ENCODE measurements at places on chromosomes 5 and 9.

DNA sequence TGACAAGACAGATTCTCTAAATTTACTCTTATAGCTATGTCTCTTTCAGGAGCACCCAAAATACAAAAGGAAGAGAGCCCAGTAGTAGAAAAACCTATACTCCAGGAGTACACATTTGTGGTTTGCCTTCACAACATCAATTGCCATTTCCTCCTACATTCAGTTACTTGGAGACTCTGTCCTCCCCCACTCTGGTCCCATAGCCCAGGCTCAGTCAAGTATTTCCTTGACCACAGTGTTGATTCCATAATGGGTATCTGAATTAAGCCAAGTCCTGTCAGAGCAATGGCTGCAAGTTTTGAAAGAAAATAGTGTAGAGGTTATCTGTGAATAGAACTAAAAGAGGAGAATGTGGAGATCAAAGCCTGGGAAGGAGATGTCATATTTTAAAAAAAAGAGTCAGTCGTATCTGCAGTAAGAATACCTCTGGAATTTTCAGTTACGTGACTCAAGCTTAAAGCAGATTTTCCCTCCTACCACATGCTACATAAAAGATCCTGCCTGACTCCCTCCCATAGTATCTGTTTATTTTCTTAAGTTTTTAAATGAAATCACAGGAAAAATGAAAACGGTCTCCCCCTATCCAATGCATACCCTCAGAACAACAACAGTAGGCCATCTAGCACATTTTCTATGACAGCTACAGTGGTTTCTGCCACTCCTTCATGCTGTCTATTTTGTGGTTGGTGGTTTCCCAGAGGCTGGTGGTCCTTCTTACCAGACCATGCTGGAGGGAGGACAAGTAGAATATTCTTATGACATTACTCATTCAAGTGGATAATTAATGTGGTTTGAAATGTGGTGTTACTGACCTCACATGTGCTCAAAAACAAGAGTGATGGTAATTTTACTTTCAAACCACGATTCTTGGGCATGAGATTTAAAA lies 249.7 kb upstream of the TMEM161B start:
- no peak for DNase-seq

DNA sequence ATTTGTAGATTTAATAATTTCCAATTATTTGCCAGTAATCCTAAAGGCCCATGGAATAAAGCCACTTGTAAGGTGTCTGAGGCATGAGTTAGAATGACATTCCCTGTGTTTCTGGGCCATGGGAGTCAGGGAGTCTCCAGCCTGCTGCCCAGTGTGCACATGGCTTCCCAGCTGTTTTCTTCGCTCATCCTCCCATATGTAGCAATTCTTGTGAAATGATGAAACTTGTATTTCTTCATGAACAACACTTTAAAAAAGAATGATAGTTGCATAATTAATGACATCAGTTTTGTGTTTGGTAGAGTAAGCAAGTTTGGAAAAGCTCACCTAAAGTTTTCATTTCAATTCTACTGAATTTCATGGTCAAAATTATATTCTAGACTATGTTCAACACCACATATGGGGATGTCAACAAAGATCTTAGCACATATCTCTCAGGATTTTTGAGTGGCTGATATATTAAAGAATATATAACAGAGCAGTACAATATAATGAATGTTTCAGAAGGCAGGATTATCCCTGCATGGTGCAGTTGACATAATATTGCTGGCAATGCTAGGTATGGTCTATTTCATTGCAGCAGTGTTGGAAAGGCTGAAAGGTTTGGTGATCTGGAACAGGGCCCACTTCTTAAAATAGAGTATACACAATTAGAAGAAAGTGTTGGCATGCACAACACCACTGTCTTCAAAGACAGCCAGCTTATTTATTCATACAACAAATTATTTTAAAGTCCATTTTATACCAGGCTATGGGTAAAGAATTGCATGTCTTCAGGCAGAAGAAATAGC lies 44.7 kb downstream of the GRIN3A start:
- DNase-seq = no peak

GRCh38 chr5:125505115-125505514 lies 758.7 kb upstream of the ZNF608 start:
- DNase-seq = no peak

DNA sequence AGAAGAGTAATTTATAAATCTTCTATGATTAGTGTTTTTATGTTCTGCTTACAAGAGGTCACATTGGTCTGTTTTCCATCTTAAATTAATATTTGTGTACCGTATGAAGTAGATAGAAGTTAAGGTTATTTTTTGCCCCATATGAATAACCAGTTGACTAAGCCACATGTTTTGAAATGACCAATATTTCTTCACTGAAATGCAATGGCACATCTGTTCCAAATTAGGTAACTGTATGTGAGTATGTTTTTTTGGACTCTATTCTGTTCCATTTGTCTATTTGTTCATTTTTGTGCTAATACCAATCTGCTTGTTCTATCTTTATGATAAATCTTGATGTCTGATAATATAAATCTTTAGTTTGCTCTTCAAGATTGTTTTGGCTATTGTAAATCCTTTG lies 17.7 kb downstream of the JAK2 start:
- DNase-seq = no peak

- DNase-seq = no peak
These were observed 12.0 kb downstream of the HIGD2A start for GRCh38 chr5:176400382-176401156.

DNA sequence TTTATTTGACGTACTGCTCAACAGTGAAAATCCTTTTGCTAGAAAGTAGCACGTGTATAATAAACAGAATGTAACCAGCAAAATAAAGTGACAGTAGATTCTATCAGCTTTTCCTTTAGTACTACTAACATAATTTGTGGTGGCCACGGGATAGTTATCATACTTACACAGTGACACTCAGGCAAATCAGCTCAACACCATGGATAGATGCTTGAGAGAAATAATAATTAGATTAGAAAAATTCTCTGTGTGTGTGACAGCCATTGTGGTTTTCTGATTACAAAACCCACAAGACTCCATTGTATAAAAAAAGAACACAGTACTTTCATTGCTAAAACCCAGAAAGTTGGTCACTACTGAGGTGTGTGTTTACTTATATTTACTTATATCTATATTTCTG lies 101.1 kb downstream of the MUSK start:
- DNase-seq = no peak

DNA sequence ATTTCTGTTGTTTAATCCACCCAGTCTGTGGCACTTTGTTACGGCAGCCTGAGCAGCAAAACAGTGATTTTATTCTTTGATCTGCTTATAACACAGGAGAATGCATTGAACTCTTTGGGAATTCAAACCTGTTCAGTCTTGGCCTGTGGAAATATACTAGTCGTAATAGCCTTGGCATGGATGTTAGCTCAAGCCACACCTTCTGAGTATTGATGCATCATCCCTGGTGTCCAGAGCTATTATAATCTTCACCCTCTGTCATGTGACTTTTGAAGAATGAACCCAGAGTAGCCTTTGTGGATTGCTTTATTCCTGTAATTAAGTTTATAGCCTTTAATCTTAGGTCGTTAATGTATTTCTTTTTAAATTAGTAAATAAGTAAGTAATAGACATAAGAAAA lies 50.8 kb upstream of the TEX48 start:
- DNase-seq = no peak

DNA sequence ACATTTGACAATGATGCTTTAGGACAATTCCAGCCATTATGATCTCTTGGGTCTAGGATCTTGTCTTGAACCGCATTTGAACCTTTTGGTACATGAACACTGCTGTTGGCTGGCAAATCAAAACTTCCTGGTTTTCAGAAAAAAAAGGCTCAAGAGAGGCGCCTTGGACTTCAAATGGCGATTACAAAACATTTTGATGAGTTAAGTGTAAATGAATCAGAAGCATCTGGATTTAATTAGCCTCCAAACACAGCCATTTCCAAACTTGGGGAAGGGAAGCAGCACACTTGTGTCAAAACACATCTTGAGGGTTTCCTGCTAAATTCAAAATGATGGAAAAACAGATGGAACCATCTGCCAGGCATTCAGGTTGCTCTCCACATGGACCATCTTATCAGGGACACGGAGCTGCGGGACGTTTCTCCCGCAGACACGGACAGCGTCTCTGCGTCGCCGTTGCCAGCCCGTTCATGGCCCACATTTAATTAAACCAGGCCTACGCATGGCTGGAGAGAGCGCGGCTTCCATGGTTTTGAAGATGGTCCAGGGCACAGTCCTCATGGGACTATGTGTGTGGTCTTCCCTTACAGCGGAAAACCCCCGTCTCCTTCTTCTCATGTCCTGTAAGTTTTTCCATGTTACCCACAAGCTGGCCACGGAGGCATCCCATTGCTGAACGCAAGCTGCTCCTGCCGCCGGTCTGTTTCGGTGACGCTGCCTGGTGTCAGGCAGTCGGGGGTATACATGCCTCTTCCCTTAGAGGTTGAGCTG lies 55.8 kb upstream of the PTCH1 start:
- no peak for DNase-seq

- DNase-seq = no peak
These were observed 8.0 kb downstream of the NUDT2 start for GRCh38 chr9:34337403-34337802.

DNA sequence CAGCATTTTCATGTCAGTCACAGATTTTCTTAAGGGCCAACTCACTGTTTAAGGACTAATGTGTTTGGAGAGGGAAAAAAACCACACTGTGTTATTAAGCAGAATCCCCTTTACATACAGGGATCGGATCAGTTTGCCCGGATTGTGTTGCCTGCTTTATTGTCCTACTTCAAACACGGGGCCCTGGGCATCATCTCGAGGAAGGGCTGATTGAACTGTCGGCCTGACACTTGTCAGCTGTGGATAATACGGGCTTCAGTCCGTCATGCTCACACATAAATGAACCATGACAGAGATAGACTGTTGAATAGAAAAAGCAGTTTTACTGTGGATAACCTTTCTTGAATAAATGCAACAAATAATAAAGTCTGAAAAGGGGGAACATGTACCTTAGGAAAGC lies 325.0 kb downstream of the ZSWIM6 start:
- DNase-seq = no peak

DNA sequence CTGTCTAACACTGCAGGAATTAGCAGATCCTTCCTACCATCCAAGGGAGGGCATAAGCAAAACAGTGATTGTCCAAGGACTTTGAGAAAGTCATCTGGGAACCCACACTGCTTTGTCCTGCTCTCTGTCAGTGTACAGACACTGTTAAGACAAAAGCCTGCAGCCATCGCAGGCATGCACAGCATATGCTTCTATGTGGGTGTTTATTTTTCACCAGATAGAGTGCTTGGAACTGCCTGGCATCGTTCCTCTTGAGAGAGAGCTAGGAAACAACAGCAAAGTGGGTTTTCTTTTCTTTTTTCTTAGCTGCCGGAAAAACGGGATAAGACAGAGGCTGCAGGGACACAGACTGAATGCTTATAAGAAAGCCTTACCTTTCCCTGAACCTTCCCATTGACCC lies 212.3 kb downstream of the ICE1 start:
- no peak for DNase-seq

DNA sequence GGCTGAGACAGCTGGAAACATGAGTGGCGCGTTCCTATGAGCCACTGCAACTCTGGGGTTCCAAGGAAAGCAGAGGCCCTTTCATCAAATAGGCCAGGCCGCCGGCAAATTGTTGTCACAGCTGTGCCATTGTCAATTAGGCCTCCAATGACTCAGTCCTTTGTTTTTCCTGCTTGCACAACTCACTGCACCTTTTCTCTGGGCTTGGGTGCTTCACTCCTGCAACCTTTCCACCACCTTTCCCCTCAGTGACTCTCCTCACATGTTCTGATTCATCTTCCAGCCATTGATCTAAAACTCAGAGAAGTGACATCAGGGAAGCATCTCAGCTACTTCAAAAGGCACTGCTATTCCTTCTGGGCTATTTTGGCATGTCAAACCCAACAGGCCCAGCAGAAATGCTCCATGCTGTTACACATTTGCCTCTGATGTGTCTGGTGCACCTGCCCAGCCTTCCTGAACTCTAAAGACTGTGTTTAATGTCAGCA lies 653.7 kb downstream of the NR2F1-AS1 start:
- DNase-seq = no peak

DNA sequence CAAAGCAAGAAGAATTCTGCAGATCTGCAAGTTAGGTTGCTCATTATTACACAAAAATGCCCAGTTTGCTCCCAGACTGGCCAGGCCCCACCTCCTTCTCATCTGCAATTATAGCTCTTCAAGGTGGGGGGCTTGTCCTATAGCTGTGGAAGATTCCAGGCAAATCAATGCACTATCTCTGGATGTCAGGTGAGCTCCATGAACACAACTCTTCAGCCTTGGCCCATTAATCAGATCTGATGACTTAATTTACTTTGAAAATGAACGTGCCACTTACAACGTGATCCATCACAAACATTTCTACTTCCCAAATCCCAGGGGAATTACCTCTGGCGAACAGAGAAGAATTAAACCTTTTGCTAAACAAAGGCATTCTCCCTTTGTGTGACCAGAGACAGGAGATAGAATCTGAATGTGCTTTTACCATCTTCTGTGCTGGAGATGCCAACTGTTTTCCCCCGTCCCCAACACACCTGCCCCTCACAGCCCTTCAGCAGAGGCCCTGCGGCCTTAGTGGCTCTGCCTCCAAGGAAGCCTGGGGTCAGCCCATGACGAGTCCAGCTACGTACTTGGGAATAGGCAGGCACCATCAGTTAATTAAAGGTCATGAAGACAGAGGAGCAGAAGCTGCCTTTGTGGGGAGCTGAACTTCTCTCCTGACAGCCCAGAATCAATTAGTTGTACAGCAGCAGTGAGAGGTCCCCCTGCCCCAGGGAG lies 60.5 kb downstream of the SNX18 start:
- no peak for DNase-seq

GRCh38 chr5:13659391-13659790 lies 285.1 kb downstream of the DNAH5 start:
- no peak for DNase-seq

DNA sequence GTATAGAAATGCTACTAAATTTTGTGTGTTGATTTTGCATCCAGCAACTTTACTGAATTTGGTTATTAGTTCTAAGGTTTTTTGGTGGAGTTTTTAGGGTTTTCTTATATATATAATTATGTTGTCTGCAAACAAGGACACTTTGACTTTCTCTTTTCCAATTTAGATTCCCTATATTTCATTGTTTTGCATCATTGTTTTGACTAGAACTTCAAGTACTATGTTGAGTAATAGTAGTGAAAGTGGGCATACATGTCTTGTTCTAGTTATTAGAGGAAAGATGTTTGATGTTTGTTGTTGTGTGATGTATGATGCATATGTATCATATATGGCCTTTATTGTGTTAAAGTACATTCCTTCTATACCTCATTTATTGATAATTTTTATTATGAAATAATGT lies 362.3 kb upstream of the PRR16 start:
- no peak for DNase-seq

- no peak for DNase-seq
These were observed 113.0 kb downstream of the KLHL3 start for GRCh38 chr5:137622850-137623249.

DNA sequence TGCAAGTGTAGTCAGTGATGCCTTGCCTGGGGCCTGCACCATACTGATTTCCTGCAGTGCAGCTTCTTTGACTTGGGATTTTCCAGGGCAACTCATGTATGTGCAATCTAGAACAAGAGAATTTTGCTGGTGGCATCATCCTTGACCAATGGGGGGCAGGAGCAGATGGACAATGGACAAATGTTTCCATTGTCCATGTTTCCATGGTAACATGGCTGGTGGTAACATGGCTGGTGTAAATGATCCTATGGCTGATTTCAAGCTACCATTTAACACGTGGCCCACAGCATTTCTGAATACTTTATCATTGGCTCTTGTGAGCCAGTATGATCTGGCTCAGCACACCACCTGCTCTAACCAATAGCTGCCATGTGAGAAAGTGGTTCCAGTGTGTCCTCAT lies 130.1 kb upstream of the OSMR start:
- DNase-seq = no peak

All from stimulated activated CD4-positive, alpha-beta T cell treated with anti-CD3 and anti-CD28 coated beads, Interleukin-15, amount 100 ng/mL, for 24 hours (primary cell).